HepG2 (cell line): ENCODE measurements at places on chromosomes 16 and 17. TPM values are rescaled to one million over a fixed set of nuclear protein-coding genes. Genes with fewer than 3 reads are reported as not detected.
A peak's percentile ranks its signal among the peaks of the same experiment; 100 is the strongest.

DNA sequence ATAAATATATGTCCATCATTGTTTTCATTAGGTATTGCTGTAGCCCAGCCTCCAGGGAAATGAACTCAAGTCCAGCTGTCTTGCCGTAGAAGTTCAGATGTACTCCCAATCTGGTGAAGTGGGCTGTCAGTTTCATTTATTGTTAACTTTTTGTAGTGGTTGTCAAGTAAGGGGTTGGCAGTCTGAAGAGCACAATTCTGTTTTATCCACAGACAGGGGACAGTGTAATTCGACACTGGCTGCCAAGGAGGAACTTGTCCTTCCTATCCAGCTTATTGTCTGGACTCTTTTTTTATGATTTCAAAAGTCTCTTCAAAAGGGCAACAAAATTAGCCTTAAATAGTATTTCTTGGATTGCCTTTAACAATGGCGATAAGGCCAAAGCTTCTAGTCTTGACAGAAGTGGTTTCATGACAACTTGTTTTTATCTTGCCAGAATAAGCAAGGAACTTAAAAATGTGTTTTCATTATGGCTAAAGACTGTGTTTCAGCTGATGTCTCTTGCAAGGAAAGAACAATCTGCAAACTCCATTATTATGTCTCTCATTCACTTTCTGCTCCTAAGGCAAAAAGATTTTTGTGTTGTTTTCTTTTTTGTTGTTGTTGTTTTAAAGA is 73.9 kb upstream of the TANC2 start:
- no peak overlapping the region for H3K4me3 ChIP-seq
- H3K27me3 ChIP-seq = peaks cover 31% of the 10 kb centered on the region
- no peaks in the 10 kb centered on the region for H3K4me1 ChIP-seq
- H3K36me3 ChIP-seq = no peaks in the 10 kb centered on the region

GRCh38 chr16:23504453-23505179 is 5.7 kb downstream of the GGA2 start:
- peaks cover 68% of the 10 kb centered on the region for H3K4me1 ChIP-seq
- no peak overlapping the region for H3K27ac ChIP-seq
- H3K4me3 ChIP-seq = no peak overlapping the region

DNA sequence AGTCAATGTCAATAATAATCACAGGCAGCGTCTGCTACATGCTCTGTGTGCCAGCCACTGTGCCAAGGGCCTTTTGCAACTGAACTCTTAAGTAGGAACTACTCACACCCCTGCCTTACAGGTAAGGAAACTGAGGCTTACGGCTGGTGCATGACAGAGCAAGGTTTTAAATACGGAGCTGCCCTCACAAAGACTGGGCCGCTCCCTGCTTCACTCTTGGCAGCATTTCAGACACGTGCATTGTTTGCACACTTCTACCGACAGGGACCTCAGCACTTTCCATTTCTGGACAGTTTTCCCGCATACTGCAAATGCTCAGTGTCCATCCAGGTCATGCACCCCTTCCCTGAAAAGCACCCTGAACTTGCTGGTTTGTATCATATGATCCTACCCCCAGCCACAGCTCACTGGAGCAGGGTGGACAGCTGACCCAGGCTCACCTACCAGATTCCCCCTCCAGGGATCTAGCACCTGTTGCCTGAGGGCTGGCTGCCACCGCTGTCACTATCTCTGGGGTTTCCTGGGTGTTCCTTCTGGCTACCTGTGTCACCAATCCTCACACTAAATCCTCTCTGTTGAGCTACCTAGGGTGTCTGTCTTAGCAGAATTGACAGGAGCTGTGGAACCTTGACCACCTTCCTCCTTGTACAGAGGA is 142.9 kb downstream of the C16orf78 start:
- no peaks in the 10 kb centered on the region for H3K4me1 ChIP-seq
- peaks cover 2% of the 10 kb centered on the region; the same call in 1 of the 2 replicates for H3K27me3 ChIP-seq
- H3K4me3 ChIP-seq = no peak overlapping the region
- no peak for DNase-seq

- H3K4me3 ChIP-seq = no peak overlapping the region
- no peaks in the 10 kb centered on the region for H3K36me3 ChIP-seq
- peaks cover 12% of the 10 kb centered on the region; the same call in 1 of the 3 replicates for H3K27me3 ChIP-seq
- H3K27ac ChIP-seq = no peak overlapping the region
These were observed 4.8 kb upstream of the MAPT start for GRCh38 chr17:45889579-45889978.

DNA sequence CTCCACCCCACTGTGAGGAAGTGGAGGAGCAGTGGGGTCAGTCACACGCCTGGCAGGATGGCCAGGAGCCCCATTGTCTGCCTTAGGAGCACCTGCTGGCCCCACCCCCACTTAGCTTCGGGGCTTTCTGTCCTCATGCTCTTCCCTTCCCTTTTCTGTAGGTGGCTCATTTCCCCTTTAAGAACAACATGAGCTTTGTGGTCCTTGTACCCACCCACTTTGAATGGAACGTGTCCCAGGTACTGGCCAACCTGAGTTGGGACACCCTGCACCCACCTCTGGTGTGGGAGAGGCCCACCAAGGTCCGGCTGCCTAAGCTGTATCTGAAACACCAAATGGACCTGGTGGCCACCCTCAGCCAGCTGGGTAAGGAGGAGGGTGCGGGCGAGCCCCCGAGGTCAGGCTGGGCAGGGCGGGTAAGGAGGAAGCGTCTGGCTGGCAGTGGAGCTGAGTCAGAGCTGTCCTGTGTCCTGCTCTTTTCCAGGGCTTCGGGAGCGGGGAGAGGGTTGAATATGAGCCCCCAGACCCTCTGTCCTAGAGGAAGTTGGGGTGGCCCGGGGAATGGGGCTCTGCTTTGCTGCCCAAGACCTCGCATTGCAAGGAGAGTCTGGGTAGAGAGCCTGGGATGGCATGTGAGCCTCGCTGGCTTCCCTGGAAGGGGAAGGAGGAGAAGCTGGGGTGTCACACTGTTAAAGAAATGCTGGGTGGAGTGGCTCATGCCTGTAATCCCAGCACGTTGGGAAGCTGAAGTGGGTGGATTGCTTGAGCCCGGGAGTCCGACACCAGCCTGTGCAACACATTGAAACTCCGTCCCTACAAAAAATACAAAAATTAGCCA is 9.2 kb upstream of the SERPINF1 start:
- no peaks in the 10 kb centered on the region for H3K27me3 ChIP-seq
- H3K27ac ChIP-seq = peak overlapping the region; percentile 19
- peaks cover 60% of the 10 kb centered on the region for H3K4me1 ChIP-seq
- peaks cover 8% of the 10 kb centered on the region for H3K36me3 ChIP-seq
- no peak overlapping the region for H3K4me3 ChIP-seq

GRCh38 chr17:50430821-50431618 is 5.0 kb downstream of the ACSF2 start:
- no peaks in the 10 kb centered on the region; the same call in 2 of the 3 replicates for H3K27me3 ChIP-seq
- no peak overlapping the region for H3K4me3 ChIP-seq
- H3K4me1 ChIP-seq = peaks cover 63% of the 10 kb centered on the region
- H3K27ac ChIP-seq = peak overlapping the region; percentile 15
- DNase-seq = no peak

Gene ZNF469
- not detected in 2 replicates for total RNA-seq

Gene TMEM106A
- total RNA-seq = 7.3 and 16.9 TPM in 2 replicates
